ENCODE measurements at places on chromosomes 5 and 9. TPM values are rescaled to one million over a fixed set of nuclear protein-coding genes. Genes with fewer than 3 reads are reported as not detected.

DNA sequence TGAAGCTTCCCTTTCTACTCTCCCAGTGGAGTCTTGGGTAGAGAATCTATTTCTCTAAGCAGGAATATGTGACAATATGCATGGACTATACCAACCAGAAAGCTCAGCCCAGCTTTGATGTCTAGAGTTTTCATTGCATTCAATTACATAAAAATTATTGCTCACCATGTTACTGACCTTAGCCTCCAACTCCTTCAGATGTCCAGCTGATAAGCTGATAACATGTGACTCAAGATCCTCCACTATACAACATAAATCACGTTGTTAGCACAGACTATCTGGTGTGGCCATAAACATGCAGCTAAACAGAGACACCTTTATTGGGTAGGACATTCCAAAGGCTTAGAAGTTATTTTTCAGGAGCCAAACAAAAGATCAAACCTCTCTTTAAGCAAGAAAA lies 1168.2 kb downstream of the CDH12 start:
- no peak overlapping the region for H3K4me3 ChIP-seq
- H3K27me3 ChIP-seq: no peaks in the 10 kb centered on the region
- DNase-seq: no peak
- no peaks in the 10 kb centered on the region for H3K36me3 ChIP-seq
- H3K4me1 ChIP-seq: no peaks in the 10 kb centered on the region

DNA sequence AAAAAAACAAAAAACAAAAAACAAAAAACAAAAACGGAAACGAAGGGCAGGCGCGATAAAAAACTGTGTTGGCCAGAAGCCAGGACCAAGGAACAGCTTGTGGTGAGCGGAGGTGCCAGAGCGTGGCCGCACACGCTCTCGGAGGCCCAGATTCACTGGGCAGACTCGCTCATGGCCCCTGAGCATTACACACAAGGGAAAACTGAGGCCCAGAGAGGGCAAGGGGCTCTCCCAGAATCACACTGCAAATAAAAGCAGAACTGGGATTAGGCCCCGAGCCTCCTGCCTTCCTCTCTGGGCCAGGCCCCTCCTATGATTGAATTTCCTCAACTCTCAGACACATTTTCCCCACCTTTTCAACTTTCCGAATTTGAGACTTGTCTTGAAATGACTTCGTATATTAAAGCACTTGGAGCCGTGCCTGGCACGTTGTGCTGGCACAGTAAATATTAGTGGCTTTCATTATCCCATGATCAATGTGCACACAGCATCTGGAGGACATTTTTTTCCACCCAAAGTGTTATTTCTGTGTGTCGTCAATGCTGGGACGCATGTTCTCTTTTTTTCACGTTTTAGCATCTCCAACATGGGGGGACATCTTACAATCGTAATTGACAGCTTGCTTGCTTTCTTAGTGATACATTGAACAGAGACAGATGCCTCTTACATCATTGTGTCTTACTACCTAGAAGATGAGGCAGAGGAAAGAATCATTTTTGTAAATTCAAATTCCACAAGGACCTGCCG lies 7.4 kb downstream of the FIBCD1 start:
- no peaks in the 10 kb centered on the region for H3K36me3 ChIP-seq
- no peaks in the 10 kb centered on the region for H3K4me1 ChIP-seq
- no peaks in the 10 kb centered on the region for H3K27me3 ChIP-seq
- no peak overlapping the region for H3K4me3 ChIP-seq
- H3K27ac ChIP-seq: no peak overlapping the region

DNA sequence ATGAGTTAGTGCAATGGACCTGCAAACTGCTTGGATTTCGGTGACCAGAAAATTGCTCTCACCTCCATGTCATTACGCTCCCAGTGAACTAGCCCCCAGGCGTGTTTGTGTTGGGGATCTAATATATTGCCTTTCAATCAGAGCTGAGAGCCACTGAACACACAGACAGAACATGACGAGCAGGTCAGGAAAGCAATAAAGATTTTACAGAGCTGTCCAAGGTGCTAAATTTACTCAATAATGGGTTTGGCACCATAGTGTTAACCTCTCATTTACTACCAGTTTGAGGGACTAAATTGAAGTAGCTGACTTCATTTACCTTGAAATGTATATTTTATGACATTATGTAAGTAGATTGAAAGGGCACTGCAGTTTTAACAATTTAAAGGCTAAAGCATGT lies 383.0 kb downstream of the EBF1 start:
- H3K4me1 ChIP-seq: peaks cover 22% of the 10 kb centered on the region
- peaks cover 2% of the 10 kb centered on the region for H3K36me3 ChIP-seq
- DNase-seq: no peak
- H3K27ac ChIP-seq: no peak overlapping the region
- H3K4me3 ChIP-seq: no peak overlapping the region

DNA sequence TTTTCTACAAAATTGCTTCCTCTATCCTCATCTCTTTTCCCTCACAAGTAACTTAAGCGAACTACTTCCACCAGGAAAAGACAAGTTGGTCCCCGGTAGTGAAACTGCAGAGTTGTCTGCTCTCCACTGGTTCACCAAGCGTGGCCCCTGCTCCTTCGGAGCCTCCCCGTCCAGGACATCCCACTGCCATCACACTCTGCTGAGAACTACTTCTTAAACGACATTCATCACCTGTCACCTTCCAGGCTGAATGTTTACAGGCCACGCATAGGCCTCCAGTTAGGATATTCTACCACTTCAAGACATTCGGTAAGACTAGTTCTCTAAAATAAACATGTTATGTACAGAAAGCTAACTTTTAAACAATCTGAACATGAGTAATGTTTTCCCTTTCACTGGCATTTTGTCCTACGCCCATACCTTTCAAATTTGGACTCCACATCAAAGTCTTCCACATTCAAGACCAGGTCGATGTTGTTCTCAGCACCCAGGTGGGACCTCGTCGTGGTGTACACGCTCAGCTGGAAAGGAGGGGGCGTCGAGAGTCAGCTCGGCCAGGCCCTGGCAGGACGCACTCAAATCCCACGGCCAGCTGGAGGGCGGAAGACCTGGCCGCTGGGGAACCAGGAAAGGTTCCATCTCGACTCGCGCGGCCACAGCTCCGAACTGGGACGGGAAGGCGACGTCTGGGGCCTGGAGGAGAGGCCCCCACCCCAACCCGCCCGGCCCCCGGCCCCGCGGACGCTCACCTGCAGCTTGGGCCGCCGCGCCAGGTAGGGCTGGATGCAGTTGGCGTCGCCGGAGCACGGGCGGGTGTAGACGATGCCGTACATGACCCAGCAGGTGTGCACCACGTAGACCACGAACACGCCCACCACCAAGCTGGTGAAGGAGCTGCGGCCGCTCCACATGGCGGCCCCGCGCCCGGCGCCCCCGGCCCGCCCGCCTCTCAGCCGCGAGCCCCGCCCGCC lies 683 bp downstream of the CLPTM1L start:
- H3K4me3 ChIP-seq: peak overlapping the region; percentile 85
- H3K27me3 ChIP-seq: no peaks in the 10 kb centered on the region
- no peak for DNase-seq
- no peaks in the 10 kb centered on the region for H3K36me3 ChIP-seq
- H3K27ac ChIP-seq: no peak overlapping the region
- no peaks in the 10 kb centered on the region for H3K4me1 ChIP-seq

GRCh38 chr5:164741376-164741775 lies 1236.0 kb downstream of the MAT2B start:
- no peaks in the 10 kb centered on the region for H3K36me3 ChIP-seq
- no peak overlapping the region for H3K4me3 ChIP-seq
- H3K27me3 ChIP-seq: no peaks in the 10 kb centered on the region
- H3K27ac ChIP-seq: no peak overlapping the region
- H3K4me1 ChIP-seq: no peaks in the 10 kb centered on the region
- DNase-seq: no peak

Gene PCDH12
- total RNA-seq: 8.0 TPM
